ENCODE measurements at places on chromosomes 13 and 19.
A peak's percentile ranks its signal among the peaks of the same experiment; 100 is the strongest.

DNA sequence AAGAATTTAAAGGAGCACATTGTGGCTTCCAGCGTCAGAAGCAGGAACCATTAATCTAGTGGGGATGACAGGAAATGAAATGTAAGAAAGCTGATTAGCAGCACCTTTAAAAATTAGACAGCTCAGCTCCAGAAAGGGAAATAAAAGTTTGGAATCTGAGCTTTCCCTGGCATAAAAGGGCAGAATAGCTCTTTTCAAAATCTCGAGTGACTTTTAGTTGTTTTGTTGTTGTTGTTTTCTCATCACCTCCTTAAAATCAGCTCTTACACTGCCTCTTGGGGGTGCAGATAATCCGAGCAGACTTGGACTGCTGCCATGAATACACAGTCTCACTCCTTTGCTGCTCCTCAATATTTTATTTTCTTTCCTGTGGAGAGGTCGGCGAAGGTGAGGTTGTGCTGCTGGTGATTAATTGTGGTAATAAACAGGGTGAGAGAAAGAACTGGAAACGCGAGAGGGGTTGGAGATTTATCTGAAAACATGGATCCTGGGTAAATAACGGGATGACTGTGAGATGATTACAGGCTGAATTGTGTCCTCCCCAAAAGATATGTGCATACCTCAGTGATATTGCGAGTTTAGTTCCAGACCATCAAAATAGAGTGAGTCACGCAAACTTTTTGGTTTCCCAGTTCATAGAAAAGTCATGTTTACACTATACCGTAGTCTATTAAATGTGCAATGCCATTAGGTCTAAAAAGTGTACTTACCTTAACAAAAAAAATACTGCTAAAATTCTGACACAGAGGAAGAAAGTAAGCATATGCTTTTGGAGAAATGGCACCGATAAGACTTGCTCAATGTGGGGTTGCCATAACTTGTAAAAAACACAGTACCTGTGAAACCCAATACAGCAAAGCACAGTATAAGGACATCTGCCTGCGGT is 787.7 kb downstream of the UQCRFS1 start:
- no peak for DNase-seq

DNA sequence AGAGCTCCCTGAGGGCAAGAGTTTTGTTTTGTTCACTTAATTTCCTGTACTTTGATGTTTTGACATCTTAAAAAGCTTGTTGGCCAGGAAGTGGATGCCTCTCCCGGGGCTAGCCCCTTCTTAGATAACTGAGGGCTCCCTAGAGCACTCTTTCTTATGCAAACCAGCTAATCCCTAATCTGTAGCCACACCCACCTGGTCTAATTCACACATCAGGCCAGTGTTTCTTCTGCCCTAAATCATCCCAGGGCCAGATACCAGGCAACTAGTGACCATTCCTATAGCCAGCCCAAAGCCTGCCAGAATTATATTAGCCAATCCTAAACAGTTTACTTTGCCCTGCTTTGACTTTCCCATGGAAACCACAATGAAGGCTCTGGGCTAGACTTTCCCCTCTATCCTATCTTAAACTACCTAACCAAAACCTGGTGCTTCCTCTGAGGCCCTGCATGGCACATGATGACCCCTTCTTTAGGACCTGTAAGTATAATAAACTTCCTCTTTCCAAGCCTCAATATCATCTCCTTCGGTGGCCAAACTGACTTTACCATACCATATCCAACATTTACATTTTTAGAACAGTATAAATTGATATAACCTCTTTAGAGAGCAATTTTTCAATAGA is 24.8 kb downstream of the WBP4 start:
- no peak for DNase-seq

- DNase-seq = no peak
These were observed 18.8 kb downstream of the PDCD5 start for GRCh38 chr19:32599736-32600157.

DNA sequence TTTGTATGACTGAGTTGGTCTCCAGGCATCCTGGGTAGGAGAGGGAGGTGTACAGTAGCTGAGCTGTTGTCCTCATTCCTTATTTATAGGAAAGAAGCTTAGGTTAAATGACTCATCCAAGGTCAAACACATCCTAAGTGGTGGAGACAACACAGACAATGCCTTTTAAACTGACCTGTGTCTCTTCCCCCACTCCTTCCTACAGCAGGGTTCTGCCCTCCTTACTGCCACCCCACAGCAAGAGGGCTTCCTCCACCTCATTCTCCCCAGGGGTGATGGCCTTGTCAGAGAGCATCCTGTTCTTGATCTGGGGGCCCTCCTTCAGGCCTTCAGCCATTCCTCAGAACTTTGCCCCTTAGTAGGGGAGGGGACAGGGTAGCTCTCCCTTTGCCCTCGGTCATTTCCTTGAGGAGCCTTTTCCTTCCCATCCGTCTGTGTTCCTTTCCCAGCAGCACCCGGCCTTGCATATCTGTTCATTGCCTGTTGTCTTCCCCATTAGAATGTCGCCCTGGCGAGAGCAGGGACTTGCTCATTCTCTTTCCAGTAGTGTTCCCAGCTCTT is 48.2 kb upstream of the GPI start:
- DNase-seq = no peak

DNA sequence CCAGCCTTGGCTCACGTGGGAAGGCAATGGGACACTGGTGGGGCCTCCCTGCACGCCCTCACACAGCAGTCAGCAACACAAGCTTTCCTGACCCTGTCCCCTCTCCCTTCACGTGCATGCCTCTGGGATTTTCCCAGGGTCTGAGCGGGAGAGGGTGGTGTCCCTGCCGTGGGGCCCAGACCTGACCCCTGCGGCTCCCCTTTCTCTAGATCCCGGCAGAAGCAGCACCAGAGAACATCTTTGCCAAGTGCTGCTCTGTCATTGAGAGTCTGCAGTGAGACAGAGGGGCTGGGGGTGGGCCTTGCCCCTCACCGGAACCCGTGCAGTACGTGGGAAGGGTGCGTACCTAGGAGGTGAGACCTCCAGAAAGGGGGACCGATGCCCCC is 12.6 kb downstream of the KHSRP start:
- no peak for DNase-seq

DNA sequence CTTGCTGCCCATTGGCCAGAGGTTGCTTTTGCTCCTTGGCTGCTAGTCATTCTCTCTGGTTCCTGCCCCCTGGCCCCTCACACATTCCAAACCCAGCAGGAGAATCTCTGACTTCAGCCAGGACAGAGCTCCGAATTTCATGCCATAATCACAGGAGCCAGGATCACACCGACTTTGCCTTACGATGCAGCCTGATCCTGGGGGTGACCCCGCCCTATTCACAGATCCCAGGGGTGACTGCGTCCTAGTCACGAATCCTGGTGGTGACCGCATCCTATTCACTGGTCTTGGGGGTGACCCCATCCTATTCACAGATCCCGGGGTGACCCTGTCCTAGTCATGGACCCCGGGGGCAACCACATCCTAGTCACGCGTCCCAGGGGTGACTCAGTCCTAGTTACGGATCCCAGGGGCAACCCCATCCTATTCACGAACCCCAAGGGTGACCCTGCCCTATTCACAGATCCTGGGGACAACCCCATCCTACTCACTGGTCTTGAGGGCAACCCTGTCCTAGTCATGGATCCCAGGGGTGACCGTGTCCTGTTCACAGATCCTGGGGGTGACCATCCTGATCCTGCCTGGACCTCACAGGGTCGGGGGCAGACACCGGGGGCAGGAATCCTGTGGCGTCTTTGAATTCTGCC is 7.4 kb upstream of the TEX29 start:
- DNase-seq = no peak

DNA sequence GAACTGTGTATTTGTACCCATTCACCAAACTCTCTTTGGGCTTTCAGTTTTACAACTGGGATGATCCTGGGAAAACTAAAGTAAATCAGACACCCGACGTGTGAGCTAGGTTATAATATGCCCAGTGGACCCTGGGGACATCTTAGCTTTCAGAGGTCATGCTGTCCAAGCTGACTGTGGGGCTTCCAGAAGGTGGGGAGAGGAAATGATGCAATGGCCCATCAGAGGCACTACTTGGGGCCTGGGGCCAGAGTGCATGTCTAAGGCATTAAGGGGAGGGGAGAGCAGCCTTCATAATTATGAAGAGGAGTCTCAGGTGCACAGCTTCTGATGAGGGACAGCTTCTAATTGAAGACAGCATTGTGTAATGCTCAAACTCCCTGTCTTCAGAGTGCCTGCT is 30.9 kb downstream of the ALOX5AP start:
- DNase-seq = no peak

DNA sequence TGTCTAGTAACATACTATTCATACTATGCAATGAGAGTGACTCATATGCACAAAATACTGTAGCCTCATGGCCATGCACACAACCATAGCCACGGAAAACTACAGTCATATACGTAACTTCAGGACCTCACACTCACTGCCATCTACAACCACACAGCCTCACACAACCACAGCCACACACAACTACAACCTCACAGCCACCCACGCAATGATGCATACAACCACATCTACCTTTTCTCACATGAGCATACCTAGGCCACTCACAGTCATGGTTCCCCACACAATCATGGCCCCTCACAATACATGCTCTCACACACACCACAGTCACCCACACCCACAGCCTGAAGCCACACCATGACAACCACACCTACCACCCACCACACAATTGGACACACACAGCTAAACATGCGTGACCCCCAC is 8.7 kb upstream of the TNFSF14 start:
- DNase-seq = no peak

DNA sequence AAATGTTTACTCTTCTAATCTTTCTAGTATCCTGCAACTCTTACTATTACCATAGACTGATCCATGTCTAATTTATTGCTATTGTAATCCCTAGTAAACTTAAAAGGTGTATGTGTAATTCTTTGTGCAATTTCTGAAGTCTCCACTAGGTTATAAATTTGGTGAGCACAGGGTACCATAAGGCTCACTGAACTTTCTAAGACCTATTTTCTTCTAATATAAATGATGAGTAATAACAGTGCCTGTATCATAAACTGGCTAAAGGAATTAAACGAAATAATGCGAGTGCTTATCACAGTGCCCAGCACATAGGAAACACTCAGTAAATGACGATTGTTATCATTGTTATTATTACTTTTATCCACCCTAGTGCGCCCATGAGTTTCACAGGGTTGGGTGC is 119.1 kb downstream of the KLF12 start:
- no peak for DNase-seq

GRCh38 chr13:27922883-27923612 is 3.2 kb downstream of the PDX1 start:
- no peak for DNase-seq

DNA sequence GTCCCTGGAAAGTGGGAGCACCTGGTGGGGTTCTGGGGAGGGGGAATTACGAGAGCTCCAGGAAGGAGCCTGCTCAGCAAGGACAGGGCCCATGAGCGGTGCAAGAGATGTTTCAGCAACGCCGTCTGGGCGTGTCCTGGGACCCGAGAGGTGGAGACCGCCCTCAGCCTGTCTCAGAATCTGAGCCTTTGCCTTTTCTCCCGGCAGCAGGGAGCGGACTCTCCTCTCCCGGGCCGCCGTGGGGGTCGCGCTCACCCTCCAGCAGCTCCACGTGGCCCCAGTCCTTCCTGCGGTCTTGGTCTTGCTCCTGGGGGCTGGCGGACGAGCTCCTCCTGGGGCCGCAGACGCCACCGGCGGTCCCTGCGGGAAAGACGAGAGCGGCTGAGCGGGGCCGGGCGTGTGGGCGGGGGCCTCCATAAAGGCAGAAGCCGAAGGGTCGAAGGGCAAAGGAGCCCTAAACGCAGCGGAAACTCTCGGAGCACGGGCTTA is 714 bp downstream of the POLRMT start:
- no peak for DNase-seq

- DNase-seq = no peak
These were observed 670.2 kb downstream of the DIAPH3 start for GRCh38 chr13:59493436-59493965.

- no peak for DNase-seq
These were observed 9.9 kb downstream of the CEACAM4 start for GRCh38 chr19:41616792-41617621.

- DNase-seq = no peak
These were observed 27.7 kb downstream of the STK24 start for GRCh38 chr13:98549006-98549727.

GRCh38 chr19:57615346-57615745 is 1.3 kb downstream of the ZNF134 start:
- DNase-seq = no peak

DNA sequence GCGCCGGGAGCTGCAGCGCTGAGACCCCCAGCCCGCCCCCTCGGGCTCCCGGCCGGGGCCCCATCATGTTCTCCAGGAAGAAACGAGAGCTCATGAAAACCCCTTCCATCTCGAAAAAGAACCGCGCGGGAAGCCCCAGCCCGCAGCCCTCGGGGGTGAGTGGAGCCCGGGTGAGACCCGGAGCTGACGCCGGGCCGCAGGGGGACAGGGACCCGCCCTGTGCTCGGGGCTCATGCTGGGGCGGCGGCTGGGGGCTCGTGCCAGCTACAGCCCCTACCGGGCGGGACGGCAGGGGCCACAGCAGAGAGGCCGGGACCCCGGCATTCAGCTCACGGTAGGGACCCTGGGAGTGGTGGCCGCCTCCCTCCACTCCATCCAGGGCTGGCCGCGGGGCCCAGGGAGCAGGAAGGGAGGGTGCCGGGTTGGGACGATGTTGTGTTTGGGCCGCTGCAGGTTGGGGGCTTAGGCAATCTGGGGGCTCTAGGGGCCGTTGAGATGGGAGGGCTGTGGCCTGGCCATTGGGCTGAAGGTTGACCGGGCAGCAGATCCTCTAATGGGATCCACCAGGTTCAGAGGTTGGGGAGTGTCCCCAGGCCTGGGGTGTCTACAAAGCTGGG is 482 bp downstream of the ARHGAP45 start:
- no peak for DNase-seq

GRCh38 chr19:15332311-15332996 is at the start of gene BRD4:
Gene BRD4 (minus strand): TSS chr19:15332539. CDS start chr19:15273099, 59,440 bp downstream.
- peak; percentile 54 for DNase-seq

GRCh38 chr19:10407096-10407495 is 3.8 kb upstream of the CDC37 start:
- DNase-seq = no peak

DNA sequence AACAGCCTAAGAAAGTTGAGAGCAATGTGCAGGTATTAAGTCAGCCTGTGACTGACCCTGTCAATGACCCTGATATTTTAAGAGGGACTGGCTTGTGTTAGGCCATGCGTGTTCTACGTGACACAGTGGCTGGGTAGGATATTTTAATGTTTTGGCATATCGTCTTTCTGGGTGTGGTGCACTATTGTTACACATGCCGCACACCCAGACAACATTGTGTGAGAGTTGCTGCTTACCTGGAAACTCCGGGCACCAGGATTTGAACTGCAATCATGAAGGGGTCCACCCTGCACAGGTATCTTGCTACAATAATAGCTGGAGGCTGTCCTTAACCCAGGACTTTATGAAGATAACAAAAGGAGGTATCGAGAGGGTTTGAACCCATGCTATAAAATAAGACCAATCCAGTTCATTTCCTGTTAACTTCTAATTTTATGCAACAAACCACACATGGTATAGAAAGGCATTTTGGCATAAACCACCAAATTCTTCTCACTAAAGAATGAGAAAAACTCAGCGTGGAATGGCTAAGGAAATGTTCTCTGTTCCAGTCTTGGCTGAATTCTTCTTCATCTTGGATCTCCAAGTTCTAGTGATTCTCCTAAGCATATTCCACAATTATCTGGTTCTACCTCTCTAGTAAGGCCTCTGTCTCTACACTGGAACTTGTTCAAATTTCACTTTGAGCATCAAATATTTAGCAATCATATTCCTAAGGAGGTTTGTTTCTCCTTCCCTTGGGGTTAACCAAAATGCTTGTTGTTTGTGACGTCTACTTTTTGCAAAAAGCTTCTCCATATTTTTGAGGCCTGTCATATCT is 38.7 kb upstream of the POMP start:
- no peak for DNase-seq
